ENCODE measurements at places on chromosomes 12 and 14.

GRCh38 chr14:105247715-105248367 is 492 bp upstream of the BTBD6 start:
- no peak for DNase-seq

DNA sequence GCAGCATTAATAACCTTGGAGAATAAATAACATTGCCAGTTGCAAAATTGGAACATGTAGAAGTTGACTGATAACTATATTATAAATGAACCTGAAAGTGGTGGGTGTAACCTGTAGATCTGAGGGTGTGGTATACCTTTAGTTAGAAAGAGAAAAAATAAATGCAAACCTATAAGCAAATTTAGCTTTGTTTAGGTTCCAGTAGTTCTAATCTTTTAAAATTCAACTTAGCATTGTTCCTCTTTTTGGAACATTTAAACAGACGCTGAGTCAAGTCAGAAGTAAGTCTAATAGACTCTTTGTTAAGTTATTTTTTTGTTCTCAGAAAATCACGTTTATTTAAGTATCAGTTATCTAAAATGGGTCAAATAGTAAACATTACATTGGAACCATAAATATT is 120.0 kb downstream of the DNAI7 start:
- no peak for DNase-seq

DNA sequence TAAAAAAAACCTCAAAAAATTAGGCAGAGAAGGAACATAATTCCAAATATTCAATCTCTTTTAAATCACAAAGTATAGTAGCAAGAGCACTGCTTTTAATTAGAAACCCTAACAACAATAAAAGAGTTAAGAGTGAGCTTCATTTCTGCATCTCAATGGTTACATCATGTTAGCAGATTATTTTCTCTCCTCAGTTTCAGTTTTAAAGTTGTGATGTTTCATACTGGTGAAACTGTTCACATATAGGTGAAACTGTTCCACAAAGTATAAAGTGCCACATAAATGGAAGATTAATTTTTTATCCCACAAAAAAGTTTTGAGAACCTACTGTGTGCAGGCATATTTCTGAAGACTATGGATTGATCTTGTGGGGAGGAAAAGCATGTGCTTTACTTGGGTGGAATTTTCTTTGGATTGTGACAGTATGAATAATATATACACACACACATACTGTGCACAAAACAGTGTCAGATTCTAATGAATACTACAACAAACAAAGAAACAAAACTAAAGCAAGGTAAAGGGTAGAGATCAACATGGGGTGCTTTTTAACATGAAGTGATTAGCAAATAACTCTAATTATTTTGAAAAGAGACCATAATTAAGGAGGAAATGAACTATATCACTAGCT is 17.1 kb downstream of the LUM start:
- DNase-seq = no peak

GRCh38 chr14:70696026-70696425 is 54.3 kb downstream of the TTC9 start:
- no peak for DNase-seq

DNA sequence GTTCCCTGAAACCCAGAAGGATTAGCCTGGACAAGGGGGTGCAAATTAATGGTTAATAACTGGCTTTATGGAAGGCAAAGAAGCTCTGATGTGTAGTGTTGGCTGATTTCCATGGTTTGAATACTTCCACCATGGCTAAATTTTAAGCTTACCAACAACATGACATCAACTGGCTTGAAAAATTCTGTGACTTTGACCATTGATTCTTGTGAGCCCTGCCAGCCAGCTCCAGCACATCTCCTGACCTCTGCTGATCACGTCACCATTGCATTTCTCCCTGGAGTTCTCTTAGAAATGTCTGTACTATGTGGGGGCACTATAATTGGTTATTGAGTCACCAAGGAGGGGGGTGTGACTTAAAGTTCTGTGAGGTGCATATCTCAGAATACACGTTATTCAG is 171.2 kb downstream of the MYRFL start:
- no peak for DNase-seq

- no peak for DNase-seq
These were observed 183.4 kb upstream of the GZMB start for GRCh38 chr14:24817212-24818057.

GRCh38 chr12:47920913-47921312 is 16.1 kb upstream of the VDR start:
- no peak for DNase-seq

DNA sequence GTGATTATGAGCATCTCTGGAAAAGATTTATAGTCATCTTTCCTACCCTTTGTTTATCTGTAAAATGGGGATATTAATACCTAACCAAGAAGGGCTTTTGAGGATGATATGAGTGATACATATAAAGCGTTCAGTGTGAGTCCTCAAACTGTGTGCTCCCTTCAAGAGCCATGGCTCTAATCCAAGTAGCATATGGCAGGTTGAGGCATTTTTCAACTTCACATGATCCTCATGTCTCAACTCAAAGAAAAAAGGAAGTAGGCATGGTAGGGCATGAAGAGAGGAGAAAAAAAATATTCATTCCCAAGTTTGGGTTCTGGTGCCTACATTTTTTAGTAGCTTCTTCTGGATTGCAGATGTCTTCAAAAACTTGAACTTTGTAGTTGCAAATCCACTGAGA is 286.3 kb upstream of the ATP2B1 start:
- DNase-seq = no peak
